WTC11 (cell line): ENCODE measurements at places on chromosomes 3 and 15. TPM values are rescaled to one million over a fixed set of nuclear protein-coding genes. Genes with fewer than 3 reads are reported as not detected.
A peak's percentile ranks its signal among the peaks of the same experiment; 100 is the strongest.

HRG gene
- total RNA-seq, result 0.11 to 0.24 TPM (median 0.11 TPM) in 3 replicates

PTH1R gene
- total RNA-seq, result 4.0 to 12.0 TPM (median 5.6 TPM) in 3 replicates

ALDH1A2 gene
- total RNA-seq, result 1.1 to 1.3 TPM (median 1.2 TPM) in 3 replicates

SYNPR gene
- total RNA-seq, result 0.78 to 1.4 TPM (median 0.85 TPM) in 3 replicates

CTXND1 gene
- 0.04 to 0.05 TPM in 2 of 3 replicates, not detected in the other for total RNA-seq

TMEM89 gene
- 0.53 to 0.66 TPM in 2 of 3 replicates, not detected in the other for total RNA-seq

HEXA gene
- total RNA-seq, result 48.1 to 50.2 TPM (median 49.7 TPM) in 3 replicates

BCHE gene
- 1.7 to 2.3 TPM (median 2.2 TPM) in 3 replicates for total RNA-seq

DNA sequence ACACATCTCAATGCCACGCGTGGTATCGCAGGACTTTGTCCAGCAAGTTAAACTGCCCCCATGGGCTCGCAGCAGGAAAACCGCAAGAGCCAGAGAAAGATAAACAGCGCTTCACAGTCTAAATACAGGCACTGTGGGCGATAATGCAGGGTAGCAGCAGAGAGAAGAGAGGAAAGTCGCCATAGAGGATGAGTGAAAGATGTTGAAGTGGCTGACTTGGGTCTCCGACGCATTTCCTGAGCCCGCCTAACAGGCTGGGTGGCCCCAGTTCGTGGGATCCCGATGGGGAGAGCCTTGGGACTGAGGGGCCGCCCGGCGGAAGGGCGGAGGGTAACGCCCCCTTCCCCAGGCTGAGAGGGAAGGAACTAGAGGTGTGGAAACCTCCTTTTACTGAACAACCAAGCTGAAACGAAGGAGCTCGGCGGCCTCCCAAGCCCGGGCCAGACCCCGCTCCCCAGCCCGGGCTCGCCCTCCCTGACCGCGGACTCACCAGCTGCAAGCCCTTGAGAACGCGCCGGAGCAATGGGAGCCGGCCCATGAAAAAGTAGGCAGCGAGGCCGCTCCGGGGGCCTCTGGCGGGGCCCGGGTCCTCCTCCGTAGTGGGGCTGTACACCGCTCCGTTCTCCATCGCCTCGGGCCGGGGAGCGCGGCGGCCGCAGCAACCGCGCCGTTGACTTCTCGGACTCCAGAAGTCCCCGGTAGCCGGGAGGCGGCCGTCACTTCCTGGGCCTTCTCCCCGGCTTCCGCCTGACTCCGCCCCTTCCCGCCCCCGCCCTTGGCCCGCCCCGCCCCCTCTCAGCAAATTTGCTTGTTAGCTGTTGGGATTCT lies at the start of gene CMTM6:
TSS of gene CMTM6 (minus strand) at position 735 of the 828 bp plus-strand sequence. CDS start at position 628, 107 bp downstream.
- DNase-seq, result peak; percentile 77
- peaks cover 32% of the 10 kb centered on the region for H3K4me1 ChIP-seq

DNA sequence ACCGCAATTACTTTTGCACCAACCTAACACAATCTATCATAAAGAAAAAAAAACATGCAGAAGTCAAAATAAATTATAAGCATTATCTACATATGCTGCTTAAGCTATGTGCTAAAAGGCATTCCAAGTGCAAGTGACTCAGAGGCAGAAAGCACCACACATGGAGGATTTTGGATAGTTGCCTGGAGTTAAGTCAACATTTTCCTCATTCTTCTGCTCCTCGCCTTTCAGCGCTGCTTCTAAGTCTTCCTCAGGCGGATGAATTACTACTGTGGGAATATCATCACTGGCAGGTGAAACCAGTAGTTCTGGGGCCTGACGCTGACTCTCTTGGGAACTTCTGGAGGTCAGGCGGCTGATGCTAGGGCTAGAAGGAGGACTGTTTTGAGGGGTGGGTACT lies 53.1 kb downstream of the SLC4A7 start:
- H3K27me3 ChIP-seq, result no peaks in the 10 kb centered on the region
- no peaks in the 10 kb centered on the region for H3K4me1 ChIP-seq
- H3K4me3 ChIP-seq, result no peak overlapping the region

- DNase-seq, result no peak
- H3K27ac ChIP-seq, result peak overlapping the region; percentile 46
- peaks cover 7% of the 10 kb centered on the region for H3K36me3 ChIP-seq
- peaks cover 52% of the 10 kb centered on the region for H3K4me1 ChIP-seq
Measured at GRCh38 chr3:61613666-61614065, 52.3 kb downstream of the PTPRG start.

GRCh38 chr15:31399544-31400171 lies 73.0 kb downstream of the KLF13 start:
- H3K4me3 ChIP-seq, result no peak overlapping the region
- no peak overlapping the region for H3K27ac ChIP-seq
- peaks cover 26% of the 10 kb centered on the region for H3K4me1 ChIP-seq
- no peaks in the 10 kb centered on the region for H3K36me3 ChIP-seq

DNA sequence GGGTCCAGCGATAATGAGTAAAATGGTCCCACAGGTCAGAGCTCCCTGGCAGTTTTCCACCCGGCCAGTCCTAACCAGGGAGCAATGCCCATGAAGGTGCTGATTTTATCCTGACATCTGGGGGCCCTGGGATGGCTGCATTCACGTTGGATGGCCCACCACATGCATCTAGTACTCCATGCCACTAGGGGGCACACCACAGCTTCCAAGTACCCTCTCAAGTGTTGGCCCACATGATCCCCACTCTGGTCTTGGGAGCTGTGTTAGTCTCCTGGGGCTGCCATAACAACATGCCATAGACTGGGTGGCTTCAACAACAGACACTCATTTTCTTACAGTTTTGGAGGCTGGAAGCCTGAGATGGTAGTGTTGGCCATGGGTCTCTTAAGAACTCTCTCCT lies 225.5 kb downstream of the SLCO3A1 start:
- peaks cover 13% of the 10 kb centered on the region for H3K4me1 ChIP-seq
- H3K27me3 ChIP-seq, result peaks cover 2% of the 10 kb centered on the region; the same call in 1 of the 2 replicates
- H3K27ac ChIP-seq, result no peak overlapping the region
- DNase-seq, result peak; percentile 60
- no peak overlapping the region for H3K4me3 ChIP-seq

GRCh38 chr3:176712191-176712590 lies 485.1 kb downstream of the TBL1XR1 start:
- peaks cover 7% of the 10 kb centered on the region for H3K4me1 ChIP-seq
- H3K4me3 ChIP-seq, result no peak overlapping the region
- H3K27ac ChIP-seq, result no peak overlapping the region
- no peaks in the 10 kb centered on the region for H3K27me3 ChIP-seq
- DNase-seq, result no peak
- peaks cover 6% of the 10 kb centered on the region for H3K36me3 ChIP-seq

- no peak for DNase-seq
- H3K27me3 ChIP-seq, result no peaks in the 10 kb centered on the region; the same call in 1 of the 2 replicates
- H3K4me3 ChIP-seq, result no peak overlapping the region
- H3K27ac ChIP-seq, result 0 out of 2 replicates have a peak overlapping the region, but pooled peaks have one; percentile 40
- peaks cover 6% of the 10 kb centered on the region for H3K36me3 ChIP-seq
- H3K4me1 ChIP-seq, result peaks cover 52% of the 10 kb centered on the region
Measured at GRCh38 chr15:67850994-67851571, 11.2 kb upstream of the RNU6-1 start.

GRCh38 chr15:44598892-44599291 lies 61.9 kb downstream of the EIF3J start:
- H3K36me3 ChIP-seq, result peaks cover 37% of the 10 kb centered on the region
- no peak overlapping the region for H3K27ac ChIP-seq
- no peaks in the 10 kb centered on the region for H3K27me3 ChIP-seq
- no peak overlapping the region for H3K4me3 ChIP-seq
- H3K4me1 ChIP-seq, result no peaks in the 10 kb centered on the region

- H3K4me1 ChIP-seq, result no peaks in the 10 kb centered on the region
- no peaks in the 10 kb centered on the region for H3K36me3 ChIP-seq
- no peak overlapping the region for H3K27ac ChIP-seq
Measured at GRCh38 chr15:39140060-39140604, 440.7 kb upstream of the THBS1 start.

- peak overlapping the region; percentile 64 for H3K4me3 ChIP-seq
- peaks cover 67% of the 10 kb centered on the region for H3K4me1 ChIP-seq
- H3K36me3 ChIP-seq, result no peaks in the 10 kb centered on the region
- no peak for DNase-seq
- H3K27me3 ChIP-seq, result peaks cover 5% of the 10 kb centered on the region
Measured at GRCh38 chr15:31307270-31308184, 19.1 kb upstream of the KLF13 start.

- H3K4me3 ChIP-seq, result no peak overlapping the region
- DNase-seq, result no peak
- H3K36me3 ChIP-seq, result no peaks in the 10 kb centered on the region
Measured at GRCh38 chr3:33318710-33319380, 41.6 kb downstream of the FBXL2 start.

DNA sequence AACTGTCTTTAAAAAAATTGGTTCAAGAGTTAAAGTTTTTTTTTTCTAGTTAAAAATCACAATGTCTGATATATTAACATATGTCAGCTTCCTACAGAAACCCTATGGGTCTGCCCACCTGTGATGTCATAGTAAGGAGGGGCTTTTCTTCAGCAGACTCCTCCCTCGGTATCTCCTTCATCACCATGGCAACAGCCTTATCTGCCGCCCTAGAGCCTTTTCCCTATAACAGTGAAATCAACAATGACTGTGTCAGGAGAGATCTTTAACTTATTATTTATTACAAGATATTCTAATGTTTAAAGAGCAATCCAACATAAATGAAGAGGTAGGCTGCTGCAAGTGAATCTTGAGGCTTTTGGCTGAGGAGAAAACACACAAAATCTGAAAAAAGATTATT lies 138.7 kb downstream of the PEX5L start:
- H3K36me3 ChIP-seq, result no peaks in the 10 kb centered on the region
- H3K4me1 ChIP-seq, result no peaks in the 10 kb centered on the region
- no peaks in the 10 kb centered on the region for H3K27me3 ChIP-seq
- H3K27ac ChIP-seq, result no peak overlapping the region

GRCh38 chr3:135228201-135228600 lies 433.1 kb downstream of the EPHB1 start:
- peaks cover 42% of the 10 kb centered on the region for H3K4me1 ChIP-seq
- no peak overlapping the region for H3K27ac ChIP-seq
- H3K4me3 ChIP-seq, result no peak overlapping the region
- H3K36me3 ChIP-seq, result peaks cover 14% of the 10 kb centered on the region
- H3K27me3 ChIP-seq, result peaks cover 3% of the 10 kb centered on the region
- DNase-seq, result no peak

GRCh38 chr15:85950101-85950500 lies 129.6 kb upstream of the AGBL1 start:
- no peaks in the 10 kb centered on the region for H3K4me1 ChIP-seq
- H3K27ac ChIP-seq, result no peak overlapping the region
- DNase-seq, result no peak
- no peaks in the 10 kb centered on the region for H3K27me3 ChIP-seq
- H3K4me3 ChIP-seq, result no peak overlapping the region

GRCh38 chr3:81601707-81602305 lies 159.6 kb downstream of the GBE1 start:
- H3K4me3 ChIP-seq, result no peak overlapping the region
- no peaks in the 10 kb centered on the region; the same call in 1 of the 2 replicates for H3K4me1 ChIP-seq
- DNase-seq, result no peak
- no peak overlapping the region for H3K27ac ChIP-seq
- H3K27me3 ChIP-seq, result no peaks in the 10 kb centered on the region

DNA sequence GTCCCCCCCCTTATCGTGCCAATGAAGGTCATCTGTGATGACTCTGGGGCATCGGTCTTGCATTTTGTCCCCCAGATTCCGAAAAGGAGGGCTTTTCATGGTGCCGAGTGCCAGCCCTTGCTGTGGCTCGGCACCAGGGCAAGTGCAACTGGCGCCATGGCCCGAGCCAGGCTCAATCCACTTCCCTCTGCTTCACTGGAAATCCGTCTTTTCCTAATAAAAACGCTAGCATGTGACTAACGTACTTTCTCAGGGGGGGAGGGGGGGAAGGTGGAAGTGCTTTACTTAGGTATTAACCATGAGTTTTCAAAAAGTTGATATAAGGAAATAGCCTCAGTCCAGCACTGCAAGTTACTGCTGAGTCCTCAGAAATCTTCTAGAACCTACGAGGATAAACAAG lies 20.5 kb downstream of the TRPM1 start:
- H3K4me1 ChIP-seq, result peaks cover 58% of the 10 kb centered on the region
- H3K27me3 ChIP-seq, result no peaks in the 10 kb centered on the region; the same call in 1 of the 2 replicates
- no peak for DNase-seq
- no peaks in the 10 kb centered on the region for H3K36me3 ChIP-seq
- no peak overlapping the region for H3K27ac ChIP-seq
- H3K4me3 ChIP-seq, result no peak overlapping the region

GRCh38 chr3:19948226-19948591 lies 1.3 kb downstream of the RAB5A start:
- H3K27ac ChIP-seq, result peak overlapping the region; percentile 100
- peak overlapping the region; percentile 99 for H3K4me3 ChIP-seq
- peaks cover 23% of the 10 kb centered on the region for H3K36me3 ChIP-seq
- no peak for DNase-seq
- no peaks in the 10 kb centered on the region for H3K27me3 ChIP-seq

DNA sequence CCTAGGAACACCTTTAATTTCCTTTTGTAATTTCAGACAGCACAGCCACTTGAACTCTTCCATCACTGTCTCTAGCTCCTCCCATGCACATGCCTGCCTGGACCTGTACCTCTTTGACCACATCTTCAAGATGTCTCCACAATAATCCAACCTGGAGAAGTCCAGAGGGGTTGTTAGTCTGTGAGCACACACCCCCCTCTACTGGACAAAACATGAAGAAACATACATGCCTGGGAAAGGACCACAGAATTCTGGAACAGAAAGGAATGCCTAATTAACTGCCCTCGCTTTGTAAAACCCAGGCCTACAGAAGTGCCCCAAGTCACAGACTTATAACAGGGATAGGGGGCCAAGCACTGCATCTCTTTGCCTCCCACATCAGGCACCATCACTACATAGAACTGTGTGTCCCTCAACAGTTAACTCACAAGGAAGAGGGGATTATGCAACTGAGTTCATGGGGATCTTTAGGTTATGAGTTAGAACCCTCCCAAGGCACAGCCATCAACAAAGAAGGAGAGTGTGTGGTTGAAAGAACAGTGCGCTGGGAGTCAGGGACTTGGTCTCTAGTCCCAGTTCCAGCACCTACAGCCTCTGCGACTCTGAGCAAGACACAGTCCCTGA lies 61.7 kb downstream of the FMN1 start:
- peaks cover 11% of the 10 kb centered on the region for H3K4me1 ChIP-seq
- no peak for DNase-seq
- peaks cover 7% of the 10 kb centered on the region for H3K36me3 ChIP-seq
- no peak overlapping the region for H3K27ac ChIP-seq
- peaks cover 2% of the 10 kb centered on the region; the same call in 1 of the 2 replicates for H3K27me3 ChIP-seq
- no peak overlapping the region for H3K4me3 ChIP-seq

- no peak overlapping the region for H3K27ac ChIP-seq
- peaks cover 7% of the 10 kb centered on the region for H3K36me3 ChIP-seq
- H3K27me3 ChIP-seq, result no peaks in the 10 kb centered on the region
Measured at GRCh38 chr3:68972358-68972979, 40.1 kb upstream of the TAFA4 start.

- no peak overlapping the region for H3K4me3 ChIP-seq
- H3K4me1 ChIP-seq, result no peaks in the 10 kb centered on the region
- no peak overlapping the region for H3K27ac ChIP-seq
- no peaks in the 10 kb centered on the region for H3K36me3 ChIP-seq
- peaks cover 11% of the 10 kb centered on the region for H3K27me3 ChIP-seq
Measured at GRCh38 chr3:127518456-127519081, 72.0 kb downstream of the TPRA1 start.
